Activated T-helper 1 cell treated with anti-CD3 and anti-CD28 coated beads, Interleukin-2, amount 50 U/mL, for 16 hours (primary cell): ENCODE measurements at places on chromosomes 12 and 14.

GRCh38 chr12:109981311-109981710, 14.9 kb downstream of the GIT2 start:
- DNase-seq: peak; percentile 23

DNA sequence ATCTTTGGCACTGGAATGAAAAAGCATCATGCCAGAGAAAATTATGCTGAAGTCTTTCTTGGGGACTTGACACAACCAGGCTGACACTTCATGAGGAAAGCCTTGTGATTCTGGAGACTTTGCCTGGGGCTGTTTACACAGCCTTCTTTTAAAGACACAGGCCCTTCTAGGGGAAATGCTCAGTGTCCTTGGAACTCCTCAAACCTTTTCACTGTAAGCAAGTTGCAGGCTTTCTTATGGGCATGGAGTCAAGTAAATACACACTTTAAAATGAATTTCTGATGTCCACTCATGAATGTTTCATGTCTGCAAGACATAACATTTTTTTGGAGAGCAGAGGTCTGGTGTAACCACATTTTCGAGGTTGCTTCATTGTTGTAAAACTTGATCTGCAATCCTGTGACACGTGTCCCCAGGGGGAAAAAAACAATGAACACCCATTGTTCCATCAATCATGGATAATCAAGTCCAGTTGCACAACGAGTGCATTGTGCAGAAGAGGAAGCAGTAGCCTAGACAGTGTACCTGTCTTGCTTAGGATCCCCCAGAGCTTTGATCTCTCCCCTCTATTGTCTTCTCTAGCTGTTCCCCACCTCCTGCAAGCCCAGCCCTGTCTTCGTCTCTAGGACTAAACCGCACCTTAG, 155.1 kb upstream of the PRICKLE1 start:
- no peak for DNase-seq

GRCh38 chr14:31510222-31510621, 22.4 kb upstream of the GPR33 start:
- no peak for DNase-seq

DNA sequence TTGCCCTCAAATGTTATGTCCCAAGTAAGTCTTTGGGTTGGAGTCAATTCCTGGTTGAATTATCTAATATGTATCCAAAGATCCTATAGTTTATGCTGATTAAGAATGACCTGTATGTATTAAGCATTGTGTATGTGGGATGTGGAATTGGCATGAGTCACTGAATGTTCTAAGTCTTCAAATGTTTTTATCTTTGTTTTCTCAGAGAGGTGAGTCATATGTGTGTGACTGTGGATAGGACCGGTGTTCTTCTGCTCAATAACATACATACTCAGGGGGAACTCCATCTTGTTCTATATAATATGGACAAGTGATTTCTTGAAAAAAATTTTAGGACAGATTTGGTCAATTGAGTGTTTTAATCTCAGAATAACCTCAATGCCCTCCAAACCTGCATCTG, 57.9 kb downstream of the NAV3 start:
- no peak for DNase-seq

DNA sequence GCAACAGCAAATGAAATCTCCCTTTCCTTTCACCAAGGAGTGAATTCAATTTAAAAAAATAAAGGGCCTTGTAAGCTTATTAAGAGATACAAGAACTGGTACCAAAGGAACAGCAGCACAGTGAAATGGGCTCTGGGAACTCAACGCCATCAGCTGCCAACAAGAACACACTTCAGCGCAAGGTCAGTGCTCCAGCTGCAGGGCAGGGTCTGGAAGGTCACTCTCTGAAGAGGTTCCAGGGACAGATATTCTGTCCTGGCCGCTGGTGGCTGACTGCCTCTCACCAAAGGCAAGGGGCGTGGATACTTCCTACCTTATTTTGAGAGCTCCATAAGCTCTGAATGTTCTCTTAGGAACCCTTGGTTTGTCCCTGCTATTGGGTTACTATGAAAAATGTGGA, 186.6 kb downstream of the CALM1 start:
- DNase-seq: no peak

- DNase-seq: no peak
Observed at GRCh38 chr12:9077152-9078031, 38.3 kb downstream of the A2M start.
